Body of pancreas (tissue), 4 donors: ENCODE measurements at places on chromosomes 13 and 19.
A peak's percentile ranks its signal among the peaks of the same experiment; 100 is the strongest.

- no peak for DNase-seq
These were observed 624.0 kb upstream of the GPC6 start for GRCh38 chr13:92602560-92602959.

DNA sequence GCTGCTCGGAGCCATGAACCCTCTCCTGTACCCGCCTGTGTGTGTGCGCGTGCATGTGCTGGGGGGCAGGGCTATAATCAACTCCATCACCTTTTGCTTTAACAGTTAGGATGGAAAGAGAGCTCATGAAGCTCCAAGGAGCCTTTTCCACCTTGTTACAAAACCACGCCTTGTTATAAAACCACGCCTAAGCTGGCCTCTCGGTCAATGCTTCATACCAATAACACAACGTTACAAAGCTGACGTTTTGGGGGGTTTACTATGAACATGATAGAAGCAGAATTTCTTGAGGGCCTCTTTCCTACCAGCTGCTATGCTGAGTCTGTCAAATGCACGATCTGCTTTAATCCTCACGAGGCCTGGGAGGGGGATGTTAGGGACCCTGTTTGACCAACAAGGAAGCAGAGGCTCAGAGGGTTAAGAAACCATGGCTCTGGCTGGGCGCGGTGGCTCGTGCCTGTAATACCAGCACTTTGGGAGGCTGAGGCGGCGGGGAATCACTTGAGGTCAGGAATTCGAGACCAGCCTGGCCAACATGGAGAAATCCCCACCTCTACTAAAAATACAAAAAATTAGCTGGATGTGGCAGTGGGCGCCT is 11.9 kb downstream of the CAPS start:
- DNase-seq, result no peak

DNA sequence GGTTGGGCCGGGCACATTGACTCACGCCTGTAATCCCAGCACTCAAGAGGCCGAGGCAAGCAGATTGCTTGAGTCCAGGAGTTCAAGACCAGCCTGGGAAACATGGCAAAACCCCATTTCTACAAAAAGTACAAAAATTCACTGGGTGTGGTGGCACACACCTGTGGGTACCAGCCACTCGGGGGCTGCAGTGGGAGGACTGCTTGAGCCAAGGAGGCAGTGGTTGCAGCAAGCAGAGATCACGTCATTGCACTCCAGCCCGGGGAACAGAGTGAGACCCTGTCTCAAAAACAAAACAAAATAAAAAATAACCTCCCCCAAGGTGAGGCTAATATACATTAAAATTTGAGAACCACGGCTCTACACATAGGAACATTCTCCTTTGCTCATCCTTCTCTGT is 24.9 kb downstream of the NLRP13 start:
- no peak for DNase-seq

GRCh38 chr19:7187605-7188339 is 106.4 kb downstream of the INSR start:
- DNase-seq, result no peak

DNA sequence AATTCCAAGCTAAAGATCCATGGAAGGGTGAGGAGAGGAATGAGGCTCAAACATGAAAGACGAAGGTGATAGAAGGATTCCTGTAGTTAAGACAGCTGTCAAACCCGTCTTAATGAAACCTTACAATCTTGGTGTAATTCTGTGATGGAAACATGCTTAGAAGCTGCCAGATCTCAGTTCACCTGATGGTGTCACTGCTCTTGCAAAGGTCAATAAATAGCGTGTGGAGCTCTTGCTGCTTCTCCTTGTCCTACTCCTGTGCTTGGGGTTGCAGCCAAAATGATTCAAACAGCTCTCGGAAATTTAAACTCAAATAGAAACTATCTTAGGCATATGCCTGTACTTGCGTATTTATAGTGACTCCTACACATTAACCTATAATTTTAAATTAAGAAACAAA is 1705.0 kb downstream of the OLFM4 start:
- no peak for DNase-seq

GRCh38 chr19:17648097-17648660 is 40.0 kb downstream of the UNC13A start:
- no peak for DNase-seq

- no peak for DNase-seq
These were observed 3.9 kb downstream of the SIAH3 start for GRCh38 chr13:45847554-45848224.

GRCh38 chr13:83796364-83796763 is 85.9 kb downstream of the SLITRK1 start:
- peak; percentile 21 for DNase-seq

- peak; percentile 59 for DNase-seq
These were observed 42.8 kb downstream of the GAS6 start for GRCh38 chr13:113820813-113821651.
